Stimulated activated CD4-positive, alpha-beta T cell treated with anti-CD3 and anti-CD28 coated beads, Interleukin-2, amount 100 ng/mL, for 24 hours (primary cell): ENCODE measurements at places on chromosomes 5 and 9.

- no peak for DNase-seq
These were observed 255.9 kb downstream of the TRPM3 start for GRCh38 chr9:70865471-70865870.

- no peak for DNase-seq
These were observed 630.4 kb downstream of the PSAT1 start for GRCh38 chr9:78927099-78927940.

DNA sequence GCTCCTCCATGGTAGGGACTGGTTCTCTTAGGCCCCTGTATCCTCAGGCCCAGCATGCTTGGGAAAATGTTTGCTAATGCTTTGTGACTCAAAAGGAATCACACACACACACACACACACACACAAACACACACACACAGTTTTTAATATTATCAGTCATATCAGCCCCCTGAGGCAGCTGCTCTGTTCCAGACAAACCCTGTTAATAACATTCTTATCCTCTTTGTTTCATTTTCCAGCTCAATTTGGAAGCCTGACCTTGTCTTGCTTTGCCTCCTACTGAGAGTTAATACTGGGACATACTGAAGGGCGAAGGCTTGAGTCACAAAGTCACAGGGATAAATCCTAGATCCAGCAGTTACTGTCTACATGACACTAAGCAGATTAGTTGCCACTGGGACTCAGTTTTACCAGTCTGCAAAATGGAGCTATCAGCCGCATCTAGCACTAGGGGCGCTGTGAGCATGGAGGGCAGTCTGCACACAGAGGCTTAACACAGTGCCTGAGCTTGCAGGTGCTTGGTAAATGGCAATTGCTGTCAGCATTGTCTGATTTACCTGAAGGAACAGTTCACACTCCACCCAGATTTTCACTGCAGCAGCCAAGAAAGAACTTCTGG, 37.1 kb upstream of the KCNMB1 start:
- DNase-seq, result no peak

GRCh38 chr5:5805916-5806315, 383.4 kb downstream of the ICE1 start:
- DNase-seq, result no peak

- no peak for DNase-seq
These were observed 121.9 kb downstream of the PHF2 start for GRCh38 chr9:93698140-93698908.

GRCh38 chr5:174096619-174097018, 51.1 kb downstream of the NSG2 start:
- DNase-seq, result no peak
